Stimulated activated CD4-positive, alpha-beta T cell treated with anti-CD3 and anti-CD28 coated beads, Interleukin-12 subunit alpha, Interleukin-12 subunit beta, amount 100 ng/mL, for 4 hours (primary cell): ENCODE measurements at places on chromosomes 5 and 9.

DNA sequence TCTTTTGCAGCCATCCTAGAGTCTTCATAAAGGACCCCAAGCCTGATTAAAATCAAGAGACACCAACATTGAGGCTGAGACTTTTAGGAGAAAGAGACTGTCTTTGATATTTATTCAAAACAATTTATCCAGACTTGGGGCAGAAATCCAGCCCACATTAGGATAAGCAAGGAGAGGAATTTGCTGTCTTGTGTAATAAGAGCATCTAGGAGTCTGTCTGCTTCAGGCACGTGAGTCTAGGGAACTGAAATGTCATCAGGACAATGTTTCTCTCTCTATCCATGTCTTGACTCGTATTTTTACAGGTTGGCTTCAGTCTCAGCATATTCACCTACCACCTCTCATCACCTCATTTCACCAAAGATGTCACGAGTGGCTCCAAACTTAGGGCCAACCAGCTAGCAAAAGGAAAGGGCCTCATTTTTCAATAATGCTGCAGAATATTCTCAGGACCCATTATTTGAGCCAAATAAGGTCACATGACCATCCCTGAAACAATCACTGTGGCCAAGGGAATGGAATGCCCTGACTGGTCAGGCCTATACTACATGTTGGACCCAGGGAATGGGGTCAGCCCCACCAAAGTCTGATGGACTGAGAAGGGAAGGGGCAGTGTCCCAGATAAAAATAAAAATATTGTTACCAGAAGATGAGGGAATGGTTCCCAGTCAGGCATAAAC lies 70.3 kb upstream of the SAP30L start:
- DNase-seq, result no peak

DNA sequence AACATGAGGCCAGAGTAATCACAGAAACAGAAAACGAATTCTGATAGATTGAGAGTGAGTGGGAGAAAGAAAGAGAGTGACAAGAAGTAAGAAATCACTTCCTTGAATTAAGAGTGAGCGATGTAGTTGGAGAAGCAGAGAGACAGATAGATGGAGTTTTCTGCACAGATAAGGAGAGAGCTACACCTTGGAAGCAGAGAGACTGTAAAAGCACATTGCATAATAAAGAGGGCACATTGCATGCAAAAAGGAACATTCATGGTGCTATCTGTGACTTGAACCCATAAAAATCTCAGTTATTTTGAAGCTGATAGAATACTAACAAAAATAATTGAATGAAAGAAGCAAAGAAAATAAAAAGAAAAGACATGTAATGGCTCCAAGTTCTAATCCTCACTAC lies 943.8 kb downstream of the NR2F1-AS1 start:
- no peak for DNase-seq

DNA sequence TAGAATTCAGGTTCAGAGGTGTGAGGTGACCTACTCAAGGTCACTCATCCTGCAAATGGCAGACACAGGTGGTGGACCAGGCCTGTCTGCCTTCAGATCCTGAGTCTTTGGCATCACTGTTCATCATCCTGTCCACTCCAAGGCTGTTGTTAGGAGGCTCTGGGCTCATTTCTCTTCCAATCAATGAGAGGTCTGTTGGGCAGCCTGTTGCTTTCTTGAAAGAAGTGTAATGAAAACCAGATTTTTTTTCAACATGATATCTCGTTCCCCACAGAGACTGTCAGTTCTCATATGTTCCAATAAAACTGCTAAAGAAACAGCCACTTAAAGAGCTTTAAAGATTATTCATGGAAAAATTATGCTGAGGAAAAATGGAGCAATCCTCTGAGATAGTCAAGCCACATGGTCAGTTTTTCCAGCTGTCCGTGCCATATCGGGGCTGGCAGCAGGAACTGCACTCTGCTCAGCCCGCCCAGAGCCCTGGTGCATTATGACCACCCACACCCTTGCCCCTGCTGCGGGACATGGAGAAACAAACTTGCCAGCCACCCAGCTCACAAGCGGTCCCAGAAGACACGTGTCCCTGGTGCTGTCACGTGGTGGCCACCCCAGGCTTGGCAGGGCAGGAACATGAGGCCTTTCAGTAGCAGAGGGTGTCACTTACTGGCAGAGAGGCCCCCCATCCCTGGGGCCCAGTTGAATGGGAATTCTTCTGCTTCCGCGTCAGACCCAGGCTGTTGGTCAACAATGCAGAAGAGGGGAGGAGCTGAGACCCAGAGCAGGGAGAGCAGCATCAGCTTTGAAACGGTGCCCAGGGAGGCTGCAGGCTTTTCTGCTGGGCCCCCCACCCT lies 63.7 kb upstream of the ANGPTL2 start:
- no peak for DNase-seq

- no peak for DNase-seq
Observed at GRCh38 chr9:1404940-1405339, 354.8 kb downstream of the DMRT2 start.

DNA sequence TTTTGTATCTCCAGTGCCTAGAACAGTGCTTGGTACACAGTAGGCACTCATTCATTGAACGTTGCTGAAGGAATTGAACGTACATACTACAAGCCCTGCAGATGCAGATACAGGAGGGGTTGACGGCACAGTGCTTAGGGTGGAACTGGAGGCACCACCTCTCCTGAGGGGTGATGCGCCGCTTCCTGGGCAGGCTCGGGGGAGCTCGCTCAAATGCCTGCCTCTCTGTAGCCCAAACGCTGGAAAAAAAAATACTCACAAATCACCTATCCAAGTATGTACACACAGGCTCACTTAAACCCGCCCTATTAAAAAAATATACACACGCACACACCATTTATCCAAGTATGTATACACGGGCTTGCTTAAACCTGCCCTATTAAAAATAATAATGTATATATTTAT lies 536 bp upstream of the COMMD10 start:
- no peak for DNase-seq

- DNase-seq, result no peak
Observed at GRCh38 chr5:126778675-126779403, 1.9 kb downstream of the LMNB1 start.

GRCh38 chr5:74623006-74623611 lies 17.4 kb downstream of the ENC1 start:
- no peak for DNase-seq

DNA sequence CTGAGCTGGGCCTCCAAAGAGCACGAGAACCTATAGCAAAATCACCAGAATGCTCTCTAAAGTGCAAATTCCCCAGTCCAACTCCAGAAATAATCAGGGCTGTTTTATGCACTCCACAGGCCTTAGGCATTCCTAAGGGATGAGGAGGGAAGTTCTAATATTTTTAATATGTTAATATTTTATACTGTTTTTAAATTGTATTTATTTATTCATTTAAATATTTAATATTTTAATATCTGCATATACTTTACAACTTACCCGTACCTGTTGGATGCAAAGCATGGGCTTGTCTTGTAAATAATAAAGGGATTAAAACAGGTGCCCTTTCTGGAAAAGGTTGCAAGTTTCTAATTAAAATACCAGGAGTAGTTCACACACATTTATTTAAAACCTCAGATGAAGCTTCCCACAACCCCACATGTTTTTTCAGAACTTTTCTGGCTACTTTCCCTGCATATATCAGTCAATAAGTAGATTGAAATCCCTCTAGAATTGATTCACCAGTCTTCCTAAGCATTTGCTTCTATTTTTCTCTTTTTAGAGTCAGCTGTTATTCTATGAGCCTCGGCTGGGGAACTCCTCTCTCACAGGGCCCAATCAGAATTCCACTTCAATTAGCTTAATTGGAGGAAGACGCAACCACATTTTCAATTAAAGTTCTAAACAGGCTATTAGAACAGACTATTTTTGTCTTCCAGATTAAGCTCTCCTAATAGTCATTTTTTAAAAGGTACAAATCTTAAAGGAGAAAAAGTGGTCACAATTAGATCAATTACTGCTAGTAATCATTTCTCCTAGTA lies 140.8 kb downstream of the CDH6 start:
- no peak for DNase-seq

GRCh38 chr5:127056896-127057295 lies 16.4 kb downstream of the C5orf63 start:
- no peak for DNase-seq

- DNase-seq, result no peak
Observed at GRCh38 chr5:58937031-58937681, 354.3 kb downstream of the RAB3C start.

GRCh38 chr5:88687373-88687911 lies 195.5 kb downstream of the MEF2C start:
- no peak for DNase-seq

GRCh38 chr9:116325924-116326323 lies 172.3 kb downstream of the PAPPA start:
- DNase-seq, result no peak

- DNase-seq, result peak; percentile 40
Observed at GRCh38 chr5:133610489-133611356, 1.6 kb downstream of the FSTL4 start.

DNA sequence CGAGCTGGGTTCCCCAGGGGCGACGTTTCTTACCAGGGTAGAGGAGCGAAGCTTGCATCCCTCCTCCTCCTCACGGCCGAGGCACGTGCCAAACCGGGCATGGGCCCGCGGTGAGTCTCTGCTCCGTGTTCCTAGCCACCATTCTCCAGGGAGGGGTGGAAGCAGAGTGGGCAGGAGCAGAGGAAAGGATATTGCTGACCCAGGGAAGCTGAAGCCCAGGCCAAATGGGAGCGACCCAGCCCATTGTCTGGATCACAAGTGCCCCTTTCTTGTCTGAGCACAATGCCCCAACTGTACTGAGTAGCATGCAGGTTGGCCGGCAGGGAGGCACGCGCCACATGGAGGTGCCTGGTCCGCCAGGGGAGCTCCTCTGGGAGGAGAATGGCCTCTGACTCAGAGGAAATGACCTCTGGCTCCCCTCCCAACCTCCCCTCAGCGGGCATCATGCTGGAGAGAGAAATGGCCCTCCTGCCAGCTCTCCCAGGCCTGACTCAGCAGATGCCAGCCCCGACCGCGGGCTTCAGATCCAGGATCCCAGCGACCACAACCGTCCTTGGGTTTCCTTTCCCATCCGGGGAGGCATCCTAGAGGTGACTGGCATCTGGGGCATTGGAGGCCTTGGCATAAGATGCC lies 1.1 kb downstream of the PRR7 start:
- DNase-seq, result no peak

DNA sequence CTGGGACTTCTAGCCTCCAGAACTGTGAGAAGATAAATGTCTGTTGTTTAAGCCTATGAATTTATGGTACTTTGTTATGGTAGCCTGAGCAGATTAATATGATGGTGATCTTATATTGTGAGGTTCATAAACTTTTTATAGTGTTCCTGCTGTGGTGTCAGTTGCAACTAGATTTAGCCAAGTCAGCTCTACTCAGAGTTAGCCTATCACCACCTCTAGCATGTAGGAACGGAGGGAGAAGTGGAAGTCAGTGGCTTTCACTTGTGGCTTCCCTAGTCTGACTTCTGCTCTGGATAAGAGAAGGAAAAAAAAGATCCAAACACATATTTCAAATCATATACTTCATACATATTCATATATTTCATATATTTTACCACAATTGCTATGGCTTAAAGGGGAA lies 6.6 kb downstream of the POC5 start:
- no peak for DNase-seq
